ENCODE measurements at places on chromosomes 2 and 18.

DNA sequence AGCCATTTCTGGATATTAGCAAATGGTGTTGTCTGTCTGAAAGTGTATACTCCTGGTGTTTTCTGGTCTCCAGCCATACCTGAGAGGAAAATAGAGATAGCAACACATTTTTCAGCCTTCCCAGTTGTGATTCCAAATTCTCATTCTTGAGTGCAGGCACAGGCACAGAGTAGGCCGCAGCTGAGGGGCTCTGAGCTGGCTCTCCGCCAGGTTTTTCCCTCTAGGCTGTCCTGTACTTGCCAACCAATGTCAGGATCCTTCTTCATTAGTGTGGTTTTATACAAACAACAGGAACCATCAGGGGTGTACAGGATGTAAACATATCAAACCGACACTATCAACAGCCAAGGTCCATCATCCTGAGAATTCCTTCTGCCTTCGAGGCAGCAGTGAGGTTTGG lies 1733.6 kb upstream of the CELF4 start:
- no peak for DNase-seq

GRCh38 chr2:25132299-25132635 lies 36.1 kb downstream of the POMC start:
- DNase-seq, result peak; percentile 2

GRCh38 chr2:73175663-73176204 lies 26.6 kb upstream of the NOTO start:
- DNase-seq, result peak; percentile 63

- DNase-seq, result no peak
Measured at GRCh38 chr2:128638341-128639119, 319.9 kb upstream of the HS6ST1 start.

DNA sequence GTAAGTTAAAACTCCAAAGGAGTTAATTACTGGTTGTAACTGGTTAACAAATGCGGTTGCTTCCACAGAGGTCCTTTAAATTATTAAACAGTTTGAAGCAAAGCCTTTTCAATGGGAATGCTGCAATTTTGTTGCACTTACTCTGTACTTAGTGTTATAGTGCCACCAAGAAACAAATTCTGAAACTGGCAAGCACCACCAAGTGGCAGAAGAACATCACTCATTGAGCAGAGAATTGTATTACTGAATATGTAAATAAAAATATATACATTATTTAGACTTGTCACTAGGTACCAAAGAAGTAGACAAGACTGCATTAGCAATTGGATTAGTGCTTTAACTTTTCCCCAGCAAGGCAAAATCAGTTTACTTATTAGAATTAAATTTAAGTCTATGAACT lies 2.6 kb upstream of the TMEFF2 start:
- DNase-seq, result peak; percentile 33

- peak; percentile 83 for DNase-seq
Measured at GRCh38 chr2:177265824-177266817, 1.6 kb upstream of the NFE2L2 start.

- DNase-seq, result no peak
Measured at GRCh38 chr2:241931976-241932898, 62.7 kb downstream of the RTP5 start.

DNA sequence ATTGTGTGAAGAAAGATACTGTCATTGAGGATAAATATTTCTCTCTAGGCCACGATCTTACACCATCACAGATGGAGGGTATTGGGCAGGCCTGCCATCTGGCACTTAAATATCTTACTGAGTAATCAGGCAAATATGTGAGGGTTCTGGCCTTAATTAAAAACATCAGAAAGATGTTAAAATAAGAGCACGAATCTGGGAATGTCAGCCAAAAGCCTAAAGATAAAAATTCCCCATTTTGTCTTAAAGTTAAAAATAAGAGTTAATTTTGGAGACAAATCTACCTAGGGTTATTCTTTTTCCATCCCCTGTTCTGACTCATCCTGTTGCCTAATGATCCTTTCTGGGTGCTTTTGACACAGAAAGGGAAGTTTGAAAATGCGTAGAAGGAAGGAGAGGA lies 121.0 kb downstream of the SUCLG1 start:
- no peak for DNase-seq

- no peak for DNase-seq
Measured at GRCh38 chr2:156145976-156146375, 186.5 kb downstream of the NR4A2 start.

- DNase-seq, result no peak
Measured at GRCh38 chr18:34729740-34730355, 19.8 kb downstream of the DTNA start.

GRCh38 chr2:43251171-43251731 lies 24.8 kb upstream of the ZFP36L2 start:
- peak; percentile 65 for DNase-seq

DNA sequence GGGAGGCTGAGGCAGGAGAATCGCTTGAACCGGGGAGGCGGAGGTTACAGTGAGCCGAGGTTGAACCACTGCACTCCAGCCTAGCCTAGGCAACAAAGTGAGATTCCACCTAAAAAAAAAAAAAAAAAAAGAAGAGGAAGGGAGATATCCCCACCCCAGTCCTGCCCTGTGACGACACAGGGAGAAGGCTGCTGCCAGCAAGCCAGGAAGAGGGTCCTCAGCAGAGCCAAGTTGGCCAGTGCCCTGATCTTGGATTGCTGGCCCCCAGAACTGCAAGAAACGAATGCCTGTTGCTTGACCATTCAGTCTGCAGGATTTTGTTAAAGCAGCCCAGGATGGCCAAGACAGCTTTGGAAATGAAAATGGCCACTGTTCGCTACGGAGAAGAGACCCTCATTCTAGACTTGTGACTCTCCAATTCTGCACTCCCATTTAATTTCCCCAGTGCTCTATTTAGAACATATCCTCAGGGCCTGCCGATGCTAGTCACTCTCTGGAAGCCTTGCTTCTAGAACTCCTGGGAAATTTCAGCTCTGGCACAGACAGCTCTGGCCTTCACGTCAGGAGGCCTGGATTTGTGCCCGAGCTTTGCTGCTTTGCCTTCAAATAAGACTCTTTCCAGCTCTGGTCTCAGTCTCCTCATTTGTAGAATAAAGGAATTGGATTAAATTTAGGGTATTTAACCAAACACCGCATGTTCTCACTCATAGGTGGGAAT lies 15.7 kb upstream of the AMMECR1L start:
- peak; percentile 48 for DNase-seq

- no peak for DNase-seq
Measured at GRCh38 chr2:239893236-239893515, 132.0 kb downstream of the NDUFA10 start.

GRCh38 chr2:220509096-220509757 lies 881.8 kb downstream of the SLC4A3 start:
- DNase-seq, result no peak

DNA sequence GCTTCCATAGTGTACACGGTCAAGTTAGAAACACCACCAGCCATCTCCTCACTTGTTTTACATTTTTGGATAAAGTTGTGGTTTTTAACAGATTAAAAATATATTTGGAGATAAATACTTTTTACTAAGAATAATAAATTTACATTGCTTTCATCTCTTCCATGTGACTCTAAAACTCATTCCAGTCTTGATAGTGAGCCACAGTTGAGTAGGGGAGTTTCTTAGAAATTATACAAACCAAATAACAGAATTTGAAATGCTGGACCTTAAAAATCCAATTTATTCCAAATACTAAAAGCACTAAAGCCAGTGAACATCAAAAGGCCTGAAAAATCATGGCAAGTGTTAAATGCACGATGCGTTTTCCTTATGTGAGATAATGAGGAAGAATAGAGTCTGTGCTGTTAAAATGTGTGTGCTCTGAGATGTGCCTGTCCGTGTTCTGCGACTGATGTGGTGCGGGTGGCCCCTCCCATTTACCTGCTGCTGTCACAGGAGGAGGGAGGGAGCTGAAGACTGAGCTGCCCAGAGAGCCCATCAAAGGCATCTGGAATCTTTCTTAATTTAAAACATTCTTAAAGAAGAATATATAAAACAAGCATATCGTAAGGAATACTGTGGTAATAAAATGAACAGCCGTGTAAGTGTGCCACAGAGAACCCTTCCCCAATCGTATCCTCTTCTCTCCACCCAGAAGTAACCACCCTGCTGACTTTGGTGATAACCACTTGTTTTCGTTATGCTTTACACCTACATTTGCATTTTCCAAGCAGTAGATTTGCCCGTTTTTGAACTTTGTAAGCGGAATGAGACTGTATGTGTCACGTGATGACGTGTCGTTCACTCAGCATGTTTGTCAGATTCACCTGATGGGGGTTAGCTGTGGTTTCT lies 57.0 kb upstream of the TXNDC2 start:
- DNase-seq, result no peak

DNA sequence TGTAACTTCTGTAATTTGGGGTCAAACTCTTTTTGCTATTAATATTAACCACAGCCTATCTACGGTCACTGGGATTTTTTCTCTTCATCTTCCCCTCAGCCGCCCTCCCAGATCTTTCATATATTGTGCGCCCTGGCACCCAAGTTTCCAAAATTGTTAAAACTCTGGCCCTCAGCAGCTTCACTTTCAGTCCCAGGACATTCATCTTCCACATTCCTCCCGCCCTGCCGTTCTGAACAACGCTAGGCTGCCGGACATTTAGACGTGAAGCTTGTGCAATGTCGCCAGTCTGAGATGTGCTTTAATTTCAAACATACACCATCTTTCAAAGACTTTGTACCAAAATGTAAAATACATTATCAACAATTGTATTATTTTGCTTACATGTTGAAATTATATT lies 1.8 kb upstream of the TMEM18 start:
- DNase-seq, result no peak

GRCh38 chr18:79200546-79201268 lies 131.5 kb downstream of the ATP9B start:
- DNase-seq, result peak; percentile 22

- no peak for DNase-seq
Measured at GRCh38 chr2:144441711-144442141, 78.2 kb downstream of the ZEB2 start.

DNA sequence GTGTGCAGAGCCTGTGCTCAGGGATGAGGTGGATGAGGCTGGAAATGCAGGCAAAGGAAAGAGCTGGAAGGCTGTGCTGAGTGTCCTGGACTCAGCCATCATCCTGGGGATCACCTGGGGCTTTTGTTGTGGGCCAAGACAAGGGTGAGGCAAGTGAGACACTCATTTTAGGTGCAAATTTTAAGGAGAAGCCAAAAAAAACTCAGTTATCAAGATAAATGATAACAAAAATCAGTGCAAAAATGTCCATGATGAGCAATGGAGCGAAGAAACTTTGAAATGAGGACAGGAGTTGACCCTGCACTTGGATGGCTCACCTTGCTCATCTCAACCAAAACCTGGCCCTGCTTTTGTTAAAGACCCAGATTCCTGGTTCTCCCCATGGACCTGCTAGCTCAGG lies 141.9 kb downstream of the MYCN start:
- DNase-seq, result no peak

DNA sequence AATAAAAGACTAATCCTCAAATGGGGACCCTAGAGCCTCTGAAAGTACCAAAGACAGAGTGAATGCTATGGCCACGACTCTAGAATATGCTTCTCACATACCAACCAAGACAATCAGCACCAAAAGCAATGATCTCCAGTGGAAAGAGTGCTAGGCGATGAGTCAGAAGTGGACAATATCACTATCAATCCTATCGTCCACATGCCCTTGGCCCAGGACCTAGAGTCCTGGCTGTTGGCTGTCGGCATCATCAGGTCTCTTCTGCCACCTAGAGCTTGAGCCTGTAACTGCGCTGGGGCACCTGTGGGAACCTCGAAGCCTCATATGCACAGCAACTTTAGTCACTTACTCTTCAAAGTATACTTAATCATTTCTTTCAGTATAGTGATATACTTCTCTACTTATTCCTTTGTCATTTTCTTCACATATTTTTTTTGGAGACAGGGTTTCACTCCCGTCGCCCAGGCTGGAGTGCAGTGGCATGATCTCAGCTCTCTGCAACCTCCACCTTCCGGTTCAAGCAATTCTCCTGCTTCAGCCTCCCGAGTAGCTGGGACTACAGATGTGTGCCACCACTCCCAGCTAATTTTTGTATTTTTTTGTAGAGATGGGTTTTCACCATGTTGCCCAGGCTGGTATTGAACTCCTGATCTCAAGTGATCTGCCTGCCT lies 29.7 kb downstream of the NOL10 start:
- DNase-seq, result peak; percentile 82

- DNase-seq, result peak; percentile 41
Measured at GRCh38 chr2:156399224-156399949, 36.8 kb upstream of the GPD2 start.

- no peak for DNase-seq
Measured at GRCh38 chr2:127043367-127044164, 63.4 kb downstream of the BIN1 start.

GRCh38 chr2:16816016-16816415 lies 150.4 kb upstream of the CYRIA start:
- no peak for DNase-seq

- no peak for DNase-seq
Measured at GRCh38 chr2:46563186-46563585, 83.8 kb downstream of the TMEM247 start.

DNA sequence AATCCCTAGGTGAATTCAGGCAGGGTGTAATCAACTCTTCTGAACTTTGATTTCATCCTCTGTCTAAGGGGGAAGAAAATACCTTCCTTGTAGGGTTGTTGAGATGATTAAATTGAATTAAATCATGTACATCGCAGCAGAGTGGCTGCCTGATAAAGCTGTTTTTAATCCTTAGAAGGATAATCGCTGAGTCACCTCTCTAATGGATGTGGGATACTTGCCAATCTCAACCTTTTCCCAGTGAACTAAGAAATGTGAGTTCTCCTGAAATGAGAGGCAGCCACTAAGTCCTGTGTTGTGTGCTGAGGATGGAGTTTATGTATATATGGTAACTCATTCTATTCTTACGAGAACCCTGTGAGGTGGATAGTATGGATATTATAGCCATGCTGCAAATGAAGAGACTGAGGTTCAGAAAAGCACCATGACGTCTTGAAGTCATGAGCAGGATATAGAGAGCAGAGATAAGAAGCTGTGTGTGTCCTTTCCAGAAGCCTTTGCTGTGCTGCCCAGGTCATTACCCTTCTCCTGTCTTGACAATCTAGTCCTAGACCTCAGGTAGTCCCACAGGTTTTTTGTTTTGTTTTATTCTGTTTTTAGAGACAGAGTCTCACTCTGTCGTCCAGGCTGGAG lies 93.3 kb downstream of the HNRNPLL start:
- DNase-seq, result peak; percentile 73

- DNase-seq, result no peak
Measured at GRCh38 chr2:191443446-191443845, 198.2 kb downstream of the MYO1B start.

DNA sequence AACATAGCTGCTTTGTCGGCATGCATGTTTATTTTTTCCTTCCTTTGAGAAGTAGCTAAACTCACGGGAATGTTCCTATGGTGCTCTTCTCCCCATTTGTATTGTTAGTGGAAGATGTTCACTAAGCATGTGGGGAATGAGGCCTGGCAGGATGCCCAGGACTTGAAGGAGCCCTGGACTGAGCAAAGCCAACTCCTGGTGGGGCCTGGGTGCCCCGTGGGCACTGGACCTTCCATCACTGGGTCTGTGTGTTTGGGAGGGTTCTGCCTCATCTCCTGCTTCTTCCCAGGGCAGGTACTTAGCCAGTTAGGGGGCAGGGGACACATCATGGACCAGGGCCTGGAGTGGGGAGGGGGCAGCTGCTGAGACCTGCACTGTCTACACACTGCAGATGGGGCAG lies 49.3 kb downstream of the ACAA2 start:
- DNase-seq, result peak; percentile 68

GRCh38 chr2:158810731-158811460 lies 15.8 kb downstream of the DAPL1 start:
- DNase-seq, result no peak
